ENCODE measurements at places on chromosomes 3 and 15. TPM values are rescaled to one million over a fixed set of nuclear protein-coding genes. Genes with fewer than 3 reads are reported as not detected.

The SEMA7A gene
- total RNA-seq: 14.3 TPM

The AP3B2 gene
- 0.29 TPM for total RNA-seq

The TUSC7 gene
- not detected for total RNA-seq

The CCDC54 gene
- not detected for total RNA-seq

The TGFBR2 gene
- 16.6 TPM for total RNA-seq

The ASB14 gene
- not detected for total RNA-seq

The ZNF860 gene
- 2.3 TPM for total RNA-seq

DNA sequence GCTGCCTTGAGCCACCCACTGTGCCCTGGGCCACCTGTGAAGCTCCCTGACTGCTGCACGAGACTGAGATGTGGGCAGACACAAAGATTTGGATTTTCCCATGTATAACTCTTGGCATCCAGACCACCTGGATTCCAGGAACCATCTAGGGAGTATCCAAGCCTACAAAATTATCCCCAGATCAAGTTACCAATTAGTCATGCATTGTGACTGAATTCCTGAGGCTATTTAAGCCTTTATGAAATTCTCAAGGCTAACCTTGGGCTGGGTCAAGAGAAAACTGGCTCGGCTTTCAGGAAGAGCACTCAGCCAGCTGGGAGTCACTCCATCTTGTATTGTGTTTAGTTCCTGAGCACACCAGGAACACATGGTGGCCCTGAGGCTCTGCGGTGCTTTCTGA is 13.3 kb upstream of the ATP13A5 start:
- peak; percentile 84 for DNase-seq

DNA sequence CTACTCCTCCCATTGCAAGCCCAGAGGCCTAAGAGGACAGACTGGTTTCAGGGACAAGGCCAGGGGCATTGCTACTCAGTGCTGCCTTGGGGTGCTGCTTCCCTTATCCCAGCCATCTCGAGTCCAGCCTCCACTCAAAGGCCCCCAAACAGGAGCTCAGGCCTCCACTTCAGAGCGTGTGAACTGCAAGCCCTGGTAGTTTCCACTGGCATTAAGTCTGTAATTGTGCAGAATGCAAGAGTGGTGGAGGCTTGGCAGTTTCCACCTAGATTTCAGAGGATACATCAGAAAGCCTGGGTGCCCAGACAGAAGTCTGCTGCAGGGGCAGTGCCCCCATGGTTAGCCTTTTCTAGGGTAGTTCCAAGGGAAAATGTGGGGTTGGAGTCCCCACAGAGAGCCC is 192.8 kb upstream of the ST8SIA2 start:
- no peak for DNase-seq

DNA sequence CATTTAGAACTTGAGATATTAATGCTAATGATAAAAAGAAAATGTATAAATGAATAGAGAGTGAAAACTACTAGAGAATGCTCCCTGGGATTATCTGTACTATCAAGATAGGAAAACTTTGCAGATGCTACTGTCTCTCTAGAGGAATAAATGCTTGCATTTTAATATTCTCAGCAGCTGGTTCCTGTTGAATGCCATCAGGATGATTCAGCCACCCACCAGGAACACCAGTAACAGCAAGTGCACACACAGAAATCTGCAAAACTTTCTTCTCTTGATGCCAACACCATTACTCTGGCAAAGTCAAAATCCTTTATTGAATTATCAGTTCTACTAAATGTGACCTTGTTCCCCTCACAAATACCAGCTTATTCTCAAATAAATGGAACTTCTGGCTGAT is 148.4 kb downstream of the TIGIT start:
- peak; percentile 44 for DNase-seq

GRCh38 chr15:34644851-34645250 is 61.4 kb upstream of the GOLGA8B start:
- no peak for DNase-seq

DNA sequence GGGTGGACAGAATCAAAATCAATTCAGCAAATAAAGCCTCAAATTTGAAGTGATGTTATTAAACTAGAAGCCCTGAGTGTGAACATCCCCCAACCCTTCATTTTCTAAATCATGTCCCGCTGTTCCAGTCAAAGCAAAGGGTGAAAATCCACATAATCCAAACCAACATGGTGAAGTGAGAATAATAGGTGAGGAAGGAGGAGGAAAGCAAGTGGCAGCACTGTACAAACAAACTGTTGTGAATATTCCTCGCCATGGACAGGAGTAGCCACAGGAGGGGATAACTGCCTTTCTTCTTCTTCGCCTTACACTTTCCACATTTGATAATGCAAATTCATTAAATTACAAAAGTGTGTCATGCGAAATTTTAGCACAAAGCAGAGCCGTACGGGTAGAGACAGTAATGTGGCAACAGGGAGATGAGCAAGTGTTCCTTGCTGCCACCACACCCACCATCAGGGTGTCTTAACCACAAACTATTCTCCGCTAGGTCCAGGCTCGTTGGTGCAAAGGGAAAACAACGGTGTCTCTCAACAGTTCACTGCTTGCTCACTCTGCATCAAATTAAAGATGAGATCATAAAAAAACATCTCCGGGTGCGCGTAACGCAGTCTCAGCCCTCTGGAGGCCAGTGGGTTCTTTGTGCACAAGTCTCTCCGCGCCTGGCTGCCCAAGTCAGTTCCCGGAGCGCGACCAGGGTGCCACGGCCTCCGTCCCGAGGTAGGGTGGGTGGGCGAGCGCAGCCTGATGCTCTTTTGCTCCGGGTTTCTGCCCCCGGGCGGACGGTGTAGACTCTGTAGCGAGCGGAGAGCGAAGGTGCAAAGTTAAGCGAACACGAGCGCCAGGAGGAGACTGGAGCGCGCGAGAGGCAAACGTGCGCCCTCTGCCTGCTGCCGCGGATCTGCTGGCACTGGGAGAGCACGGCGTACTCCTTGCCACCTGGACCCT is 6.7 kb downstream of the EPHA3 start:
- no peak for DNase-seq

- no peak for DNase-seq
Measured at GRCh38 chr3:141011997-141012262, 39.2 kb upstream of the SPSB4 start.

DNA sequence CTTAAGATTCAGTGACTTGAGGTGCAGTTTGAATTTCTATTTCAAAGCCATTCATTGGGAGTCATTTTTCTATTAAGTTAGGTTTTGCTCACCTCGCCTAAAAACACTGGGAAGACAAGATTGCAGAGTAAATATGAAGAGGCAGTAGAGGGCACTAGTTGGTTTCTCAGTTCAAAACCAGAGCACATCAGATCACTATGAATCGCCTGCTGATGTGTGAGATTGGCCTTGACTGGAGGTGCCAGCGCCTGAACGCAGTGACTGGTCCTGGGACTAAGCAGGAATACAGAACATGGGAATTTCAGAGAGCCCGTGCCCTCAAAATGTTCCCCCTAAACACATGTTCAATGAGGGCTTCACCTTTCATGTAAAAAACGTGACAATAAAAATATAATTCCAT is 229.0 kb downstream of the ITPR1 start:
- peak; percentile 91 for DNase-seq

DNA sequence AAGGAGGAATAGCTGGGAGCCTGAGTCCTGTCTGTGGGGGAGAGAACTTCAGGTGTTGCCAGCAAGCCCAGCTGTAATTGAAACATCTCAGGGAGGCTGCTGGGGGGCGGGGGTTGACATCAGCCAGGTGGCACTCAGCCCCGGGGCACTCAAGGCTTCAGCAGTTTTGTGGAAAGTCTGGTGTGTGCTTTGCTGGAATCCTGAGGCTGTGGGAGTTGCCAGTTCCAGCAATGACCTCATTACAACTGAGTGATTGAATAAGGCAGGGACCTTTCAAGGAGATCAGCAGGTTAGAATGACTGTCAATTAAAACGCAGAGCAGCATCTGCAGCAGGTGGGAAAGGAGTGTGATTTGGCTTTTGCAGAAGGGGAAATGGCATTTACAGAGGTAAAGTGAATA is 75.7 kb downstream of the FAM43A start:
- DNase-seq: no peak

GRCh38 chr3:33392703-33393125 is 47.5 kb downstream of the UBP1 start:
- DNase-seq: peak; percentile 97

Data from A172 (cell line).